AG09319 (cell line): ENCODE measurements at places on chromosomes 4 and X.

GRCh38 chrX:46841346-46841745, 4.5 kb downstream of the RP2 start:
- no peak for DNase-seq

DNA sequence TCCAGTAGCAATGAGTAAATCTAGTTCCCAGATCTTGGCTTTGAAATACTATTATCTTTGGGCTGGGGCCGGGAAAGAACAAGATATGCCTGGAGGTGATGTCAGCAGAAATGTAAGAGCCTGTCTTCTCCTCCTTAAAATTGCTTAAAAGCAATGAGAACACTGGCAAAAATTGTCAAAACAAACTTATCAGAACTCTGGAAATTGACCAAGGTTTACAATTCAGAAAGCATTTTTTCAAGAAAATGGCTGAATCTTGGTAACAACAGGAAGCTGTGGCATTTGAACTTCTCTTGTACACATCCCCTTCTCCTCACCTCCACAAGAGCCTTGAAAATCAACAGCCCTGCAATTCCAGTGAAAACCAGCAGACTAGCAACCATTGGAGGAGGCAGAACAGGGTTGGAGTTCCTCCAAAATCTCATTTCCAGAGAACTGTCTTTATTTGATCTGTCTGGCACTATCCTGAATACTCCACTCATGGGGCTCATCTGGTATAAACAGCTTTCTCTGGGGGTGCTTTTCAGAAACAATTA, 13.5 kb downstream of the TIMP1 start:
- no peak for DNase-seq

- no peak for DNase-seq
These were observed 330.2 kb downstream of the PTTG2 start for GRCh38 chr4:38290366-38290765.

GRCh38 chrX:123738378-123738940, 5.6 kb upstream of the THOC2 start:
- DNase-seq = no peak

- DNase-seq = no peak
These were observed 52.3 kb downstream of the SEPSECS start for GRCh38 chr4:25107827-25108516.

DNA sequence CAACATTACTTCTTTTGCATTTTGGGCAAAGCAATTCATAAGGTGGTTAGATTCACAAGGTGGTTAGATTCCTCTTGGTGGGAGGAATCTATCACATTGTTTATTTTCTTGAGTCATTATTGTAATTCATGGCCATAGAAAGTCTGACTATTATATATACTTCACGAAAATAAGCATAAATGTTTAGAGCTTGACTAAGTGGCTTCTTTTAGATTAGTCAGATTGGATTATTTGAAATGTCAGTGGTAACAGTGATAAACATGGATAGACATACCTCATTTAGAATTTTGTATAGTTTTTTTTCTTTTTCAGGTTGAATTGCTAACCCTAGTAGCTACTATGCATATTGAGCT, 24.9 kb upstream of the DYNLT3 start:
- no peak for DNase-seq

GRCh38 chr4:95165926-95166524, 382.7 kb downstream of the UNC5C start:
- DNase-seq = peak; percentile 10

DNA sequence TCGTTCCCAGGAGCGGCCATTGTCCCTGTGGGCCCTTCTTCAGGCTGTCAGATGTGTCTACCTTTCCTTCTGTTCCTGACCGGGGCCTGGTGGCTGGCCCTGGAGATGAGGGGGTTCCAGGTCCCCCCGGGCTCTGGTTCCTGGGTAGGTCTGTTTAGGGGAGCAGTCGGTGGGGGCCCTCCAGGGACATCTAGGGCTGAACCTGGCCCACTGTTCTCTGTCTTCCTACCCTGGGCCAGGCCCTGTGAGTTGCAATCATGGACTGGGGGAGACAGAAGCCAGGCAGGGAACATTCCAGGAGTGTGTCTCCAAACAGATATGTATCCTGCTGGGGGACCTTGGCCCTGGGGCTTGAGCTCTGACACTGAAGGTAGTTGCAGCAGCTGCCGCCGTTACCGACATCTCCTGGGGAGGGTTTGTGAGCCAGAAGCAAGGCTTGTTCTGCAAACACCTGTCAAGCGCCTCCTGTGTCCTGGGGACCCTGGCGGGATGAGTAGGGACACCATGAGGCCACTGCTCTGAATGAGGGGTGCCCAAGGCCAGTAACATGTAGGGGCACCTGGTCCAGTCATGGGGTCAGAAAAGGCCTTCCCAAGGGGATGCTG, 49.5 kb upstream of the ADRA2C start:
- no peak for DNase-seq

DNA sequence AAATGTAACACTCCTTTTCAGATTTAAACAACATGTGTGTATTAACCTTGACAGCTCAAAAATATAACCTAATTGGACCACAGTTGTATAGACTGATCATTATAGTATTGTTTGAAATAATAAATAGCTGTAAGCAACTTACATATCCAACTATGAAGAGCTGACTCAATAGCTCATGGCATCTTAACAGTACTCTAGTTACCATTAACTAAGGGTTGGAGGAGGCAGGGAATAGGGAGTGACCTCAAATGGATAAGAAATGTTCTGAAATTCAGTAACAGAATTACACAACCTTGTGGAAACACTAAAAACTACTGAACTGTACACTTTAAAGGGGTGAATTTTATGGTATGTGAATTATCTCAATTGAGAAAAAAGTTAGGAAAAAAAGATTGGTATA, 136.5 kb upstream of the CPEB2 start:
- no peak for DNase-seq

DNA sequence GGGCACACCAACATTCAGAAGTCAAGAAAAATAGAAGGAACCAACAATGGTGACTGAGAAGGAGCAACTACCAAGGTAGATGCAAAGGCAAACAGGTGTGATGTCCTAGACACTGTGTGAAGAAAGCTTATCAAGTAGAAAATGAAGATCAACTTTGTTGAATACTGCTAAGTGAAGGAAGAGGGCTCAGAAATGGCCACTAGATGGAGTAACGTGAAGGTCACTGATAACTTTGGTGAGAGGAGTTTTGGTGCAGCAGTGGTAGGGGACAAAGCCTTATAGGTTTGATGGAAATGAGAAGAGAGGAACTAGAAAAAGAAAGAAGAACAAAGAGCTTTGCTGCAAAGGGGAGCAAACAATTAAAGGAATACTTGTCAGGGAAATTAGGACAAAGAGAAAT, 23.5 kb downstream of the OTC start:
- DNase-seq = no peak

GRCh38 chrX:65697915-65698796, 30.7 kb downstream of the MSN start:
- no peak for DNase-seq

DNA sequence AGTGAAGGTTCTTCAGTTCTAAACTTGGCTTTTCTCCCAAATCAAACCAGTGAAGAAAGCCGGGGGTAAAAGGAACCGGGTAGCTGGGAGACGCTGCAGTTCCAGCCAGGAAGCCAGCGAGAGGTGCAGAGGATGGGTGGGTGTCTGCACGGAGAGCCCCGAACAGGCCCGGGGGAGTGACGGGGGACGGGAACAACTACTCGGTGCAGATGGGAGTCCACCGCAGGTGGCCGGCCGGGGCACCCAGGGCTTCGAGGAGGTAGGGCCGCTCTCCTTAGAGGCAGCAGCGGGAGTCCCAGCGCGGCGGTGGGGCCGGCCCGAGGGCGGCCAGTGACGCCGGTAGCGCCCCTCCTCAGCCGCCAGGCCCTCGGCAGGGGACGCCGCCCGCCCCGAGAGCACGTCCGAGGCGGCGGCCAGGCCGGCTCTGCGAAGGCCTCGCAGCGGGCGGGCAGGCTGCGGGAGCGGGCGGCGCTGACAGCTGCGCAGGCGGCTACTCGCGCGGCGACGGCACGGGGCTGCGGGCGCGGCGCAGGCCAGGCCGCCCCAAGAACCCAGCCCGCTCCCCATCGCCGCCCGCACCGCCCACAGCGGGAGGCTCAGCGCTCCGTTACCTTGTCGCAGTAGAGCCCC, 449 bp downstream of the FBXL5 start:
- DNase-seq = no peak

DNA sequence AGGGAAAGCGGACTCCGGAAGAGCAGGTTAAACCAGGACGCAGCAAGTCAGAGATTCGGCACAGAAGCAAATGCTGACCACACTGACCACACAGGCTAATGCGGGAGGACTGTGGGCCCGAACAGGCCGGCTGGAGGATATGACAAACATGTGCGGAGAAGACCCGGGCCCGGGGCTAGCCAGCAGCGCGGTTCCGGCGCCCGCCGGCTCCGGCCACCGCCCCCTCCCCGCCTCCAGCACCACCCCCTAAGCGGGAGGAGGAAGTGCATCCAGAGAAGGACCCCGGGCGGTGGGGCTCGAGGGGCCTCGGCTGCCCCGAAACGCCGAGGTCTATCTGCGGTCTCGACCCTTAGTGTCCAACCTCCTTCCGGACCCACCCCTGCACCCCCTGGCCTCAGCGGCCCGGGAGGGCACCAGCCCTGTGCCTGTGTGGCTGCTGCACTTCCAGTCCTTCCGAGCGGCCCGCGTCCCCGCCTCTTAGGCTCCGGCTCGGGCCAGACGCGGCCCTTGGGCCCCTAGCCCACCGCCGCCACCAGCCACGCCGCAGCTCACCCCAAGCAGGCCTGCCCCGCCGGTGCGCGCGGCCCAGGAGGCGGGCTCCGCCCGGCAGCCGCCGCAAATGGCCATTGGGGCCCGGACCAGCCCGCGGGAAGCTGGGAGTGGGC, 2.1 kb downstream of the ELOVL6 start:
- DNase-seq = no peak

DNA sequence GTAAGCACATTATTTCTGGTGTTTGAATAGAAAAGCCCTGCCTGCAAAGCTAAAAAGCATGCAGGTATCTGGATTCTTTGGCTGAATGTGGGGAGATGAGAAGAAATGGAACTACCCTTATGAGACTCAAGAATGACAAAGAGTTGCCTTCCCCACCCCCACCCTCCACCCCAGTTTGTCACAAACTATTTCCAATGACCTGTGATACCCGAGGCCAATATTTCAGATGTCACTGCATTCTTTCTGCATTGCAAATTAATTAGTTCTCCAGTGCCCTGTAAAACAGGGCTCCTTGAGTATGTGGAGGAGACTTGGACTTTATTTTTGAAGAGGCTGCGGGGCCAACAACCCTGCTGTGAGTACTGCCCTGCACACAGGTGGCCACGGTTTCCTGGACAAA, 116.4 kb downstream of the ZNF827 start:
- no peak for DNase-seq

GRCh38 chrX:47797084-47797483, 39.6 kb upstream of the ZNF81 start:
- DNase-seq = no peak

DNA sequence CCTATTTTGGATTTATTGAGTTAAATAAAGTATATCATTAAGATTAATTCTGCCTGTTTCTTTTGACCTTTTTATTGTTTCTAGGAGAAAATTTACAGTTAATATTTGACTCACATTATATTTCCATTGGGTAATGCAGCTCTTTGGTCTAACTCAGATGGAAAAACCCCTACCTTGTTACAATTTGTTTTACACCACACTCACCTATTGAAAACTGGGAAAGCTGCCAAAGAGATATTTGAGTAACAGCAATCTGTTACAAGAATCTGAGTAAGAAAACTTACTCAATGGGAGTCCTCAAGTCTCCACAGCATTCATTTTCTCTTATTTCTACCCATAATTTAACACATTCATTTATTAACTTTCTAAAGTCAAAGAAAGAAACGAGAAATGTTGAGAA, 108.0 kb upstream of the TLL1 start:
- DNase-seq = no peak

GRCh38 chr4:142777045-142777743, 68.9 kb downstream of the INPP4B start:
- DNase-seq = no peak

DNA sequence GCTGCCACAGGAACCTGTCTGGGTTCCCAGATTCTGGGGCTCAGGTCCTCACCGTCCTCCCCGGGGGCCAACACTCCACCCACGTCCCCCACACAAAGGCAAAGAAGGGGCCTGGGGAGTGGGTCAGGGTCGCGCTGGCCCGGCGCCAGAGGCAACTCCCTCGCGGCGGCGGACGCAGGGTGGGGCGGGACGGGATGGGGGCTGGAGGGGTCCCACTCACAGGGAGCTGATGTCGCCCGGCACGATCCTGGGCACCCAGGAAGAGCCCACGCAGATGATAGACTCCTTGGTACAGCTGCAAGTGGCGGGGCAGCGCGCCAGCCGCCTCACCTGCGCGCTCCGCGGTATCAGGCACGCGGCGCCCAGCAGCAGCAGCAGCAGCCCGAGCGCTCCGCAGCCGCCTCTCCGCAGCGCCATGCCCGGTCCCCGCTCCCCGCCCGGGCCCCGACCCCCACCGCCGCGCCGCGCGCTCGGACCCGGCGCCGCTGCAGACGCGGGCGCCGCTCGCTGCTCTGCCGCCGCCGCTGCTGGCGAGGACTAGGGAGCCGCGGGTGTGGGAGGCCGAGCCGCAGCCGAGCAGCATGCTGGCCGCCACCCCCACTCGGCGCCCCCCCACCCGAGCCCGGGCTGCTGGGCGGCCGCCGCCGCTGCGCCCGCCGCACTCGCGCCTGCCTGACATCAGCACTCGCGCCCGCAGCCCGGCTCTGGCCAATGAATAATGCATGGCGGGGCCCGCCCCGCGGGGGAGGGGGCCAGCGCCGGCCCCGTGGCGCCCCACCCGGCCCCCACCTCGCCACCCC, at the start of gene LGI2:
LGI2 (minus strand) TSS at position 670 of the 800 bp plus-strand sequence; CDS start at position 417, 253 bp downstream.
- DNase-seq = no peak

- DNase-seq = no peak
These were observed 63.6 kb downstream of the CPZ start for GRCh38 chr4:8656185-8656517.

GRCh38 chr4:52715255-52715897, 35.8 kb downstream of the ERVMER34-1 start:
- no peak for DNase-seq

DNA sequence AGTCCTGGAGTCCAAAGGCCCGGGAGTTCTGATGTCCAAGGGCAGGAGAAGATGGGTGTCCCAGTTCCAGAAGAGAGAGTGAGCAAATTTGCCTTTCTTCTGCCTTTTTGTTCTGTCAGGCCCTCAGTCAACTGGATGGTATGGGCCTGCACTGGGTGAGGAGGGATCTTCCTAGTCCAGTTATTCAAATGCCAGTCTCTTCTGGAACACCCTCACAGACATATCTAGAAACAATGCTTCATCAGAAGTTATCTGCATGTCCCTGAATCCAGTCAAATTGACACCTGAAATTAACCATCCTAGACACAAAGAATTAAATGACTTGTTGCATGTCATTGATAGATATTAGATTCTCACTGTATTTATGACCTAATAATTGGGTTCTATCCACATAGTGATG, 48.5 kb upstream of the TSPAN5 start:
- DNase-seq = no peak

DNA sequence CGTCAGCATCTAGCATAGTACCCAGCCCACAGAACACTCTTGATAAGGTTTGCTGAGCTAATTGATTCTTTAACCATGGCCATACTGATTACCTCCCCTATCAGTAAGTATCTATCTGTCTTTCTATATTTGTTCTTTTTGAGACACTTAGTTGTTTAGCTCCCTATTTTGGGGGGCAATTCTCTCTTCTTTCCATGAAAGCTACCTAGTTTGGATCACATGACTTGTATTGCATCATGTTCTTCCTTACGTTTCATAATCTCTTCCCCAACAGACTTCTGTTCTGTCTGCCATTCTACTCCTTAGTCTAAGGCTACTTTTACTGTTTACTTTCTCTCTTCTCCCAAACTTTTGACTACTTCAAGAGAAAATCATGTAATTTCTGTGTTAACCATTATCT, 39.0 kb downstream of the TBC1D19 start:
- DNase-seq = no peak
